Activated T-cell treated with anti-CD3 and anti-CD28 coated beads, Interleukin-2, amount 50 U/mL, for 4 hours (primary cell): ENCODE measurements at places on chromosomes 4 and X. TPM values are rescaled to one million over a fixed set of nuclear protein-coding genes. Genes with fewer than 3 reads are reported as not detected.
A peak's percentile ranks its signal among the peaks of the same experiment; 100 is the strongest.

The SYTL5 gene
- total RNA-seq: not detected

DNA sequence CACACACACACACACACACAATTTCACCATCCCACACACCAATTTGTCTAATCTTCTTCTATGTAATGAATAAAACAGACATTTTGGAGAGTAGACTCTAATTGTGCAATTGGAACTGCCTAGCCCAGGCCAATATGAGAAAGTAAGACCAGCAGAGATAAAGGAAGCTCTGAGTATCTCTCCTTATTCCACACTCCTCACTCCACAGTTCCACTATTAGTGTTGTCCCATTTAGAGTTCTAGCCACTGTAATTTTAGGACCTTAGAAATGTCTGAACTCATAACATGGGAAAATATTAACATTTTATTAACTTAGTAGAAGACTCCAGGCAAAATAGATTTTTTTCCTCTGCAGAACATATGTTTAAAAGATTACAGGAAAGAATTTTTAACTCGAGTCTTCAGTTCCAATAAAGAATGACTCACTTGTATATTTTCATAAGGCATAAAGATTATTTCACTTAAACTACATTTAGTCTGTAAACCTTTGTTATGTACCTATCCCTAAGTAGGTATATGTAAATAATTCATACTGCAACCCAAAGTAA is 297.6 kb upstream of the INTU start:
- DNase-seq: no peak

DNA sequence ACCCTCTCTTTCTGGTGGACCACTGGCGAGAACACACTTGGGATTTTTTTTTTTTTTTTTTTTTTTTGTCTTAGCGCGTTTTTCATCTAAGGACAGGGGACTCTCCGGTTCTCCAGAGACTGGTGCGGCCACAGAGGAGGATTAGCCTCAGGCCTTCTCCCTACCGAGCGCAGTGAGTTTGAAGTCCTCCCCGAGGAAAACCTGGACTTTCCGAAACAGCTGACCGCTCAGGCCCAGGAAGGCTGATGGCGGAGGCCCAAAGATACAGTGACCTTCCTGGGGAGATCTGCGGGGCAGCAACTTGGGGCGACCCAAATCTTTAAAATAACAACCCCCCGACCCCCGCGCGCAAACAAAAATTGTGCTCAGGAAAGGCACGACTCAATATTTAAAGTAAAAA is 9.2 kb downstream of the NKX3-2 start:
- no peak for DNase-seq

DNA sequence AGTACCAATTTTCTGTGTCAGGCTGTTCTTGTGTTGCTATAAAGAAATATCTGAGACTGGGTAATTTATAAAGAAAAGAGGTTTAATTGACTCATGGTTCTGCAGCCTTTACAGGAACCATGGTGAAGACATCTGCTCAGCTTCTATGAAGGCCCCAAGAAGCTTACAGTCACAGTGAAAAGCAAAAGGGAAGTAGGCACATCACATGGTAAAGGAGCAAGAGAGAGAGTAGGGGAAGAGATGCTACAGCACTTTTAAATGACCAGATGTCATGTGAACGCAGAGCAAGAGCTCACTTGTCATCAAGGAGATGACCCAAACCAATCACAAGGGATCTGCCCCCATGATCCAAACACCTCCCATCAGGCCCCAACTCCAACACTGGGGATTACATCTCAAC is 174.3 kb downstream of the ATP10D start:
- no peak for DNase-seq

- no peak for DNase-seq
Measured at GRCh38 chrX:130267956-130268448, 697 bp downstream of the ZNF280C start.

DNA sequence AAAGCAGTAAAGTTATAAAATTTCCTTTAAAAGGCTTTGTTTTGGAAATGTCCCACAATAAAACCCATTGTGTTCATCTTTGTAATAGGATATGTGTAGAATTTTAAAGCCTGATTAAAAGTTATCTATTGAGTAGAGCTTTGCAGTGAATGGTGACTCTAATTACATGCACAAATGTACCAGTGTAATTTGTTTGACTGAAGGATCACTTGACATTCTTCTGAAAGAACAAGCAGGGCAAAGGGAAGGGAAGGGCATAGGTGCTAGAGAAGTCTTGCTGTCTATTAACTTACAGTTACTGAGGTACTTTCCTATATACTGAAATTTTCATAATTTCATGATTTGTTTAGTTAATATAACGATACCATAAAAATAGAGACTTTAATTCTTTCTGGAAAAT is 70.8 kb downstream of the STIM2 start:
- no peak for DNase-seq

- DNase-seq: no peak
Measured at GRCh38 chrX:49761481-49761880, 65.7 kb upstream of the PAGE1 start.

The STARD8 gene
- 0.11 TPM for total RNA-seq

The MAPK10 gene
- total RNA-seq: 0.55 TPM

GRCh38 chr4:76606645-76607265 is 171.7 kb downstream of the SHROOM3 start:
- no peak for DNase-seq

DNA sequence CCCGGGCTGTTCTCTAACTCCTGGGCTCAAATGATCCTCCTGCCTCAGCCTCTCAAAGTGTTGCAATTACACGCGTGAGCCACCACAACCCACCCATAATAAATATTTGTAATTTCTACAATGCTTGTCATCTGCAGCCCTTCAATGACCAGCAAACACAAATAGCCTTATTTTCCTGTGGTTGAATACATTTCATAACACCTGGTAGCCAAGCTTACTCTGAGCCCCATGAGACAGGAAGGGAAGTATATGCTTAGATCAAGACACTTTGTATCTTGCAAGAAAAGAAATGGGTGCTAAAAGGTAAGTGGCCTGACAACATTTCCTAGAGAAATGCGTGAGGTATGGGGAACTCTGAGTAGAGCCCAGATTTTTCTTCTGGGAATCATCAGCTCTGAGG is 56.9 kb upstream of the PDGFRA start:
- DNase-seq: no peak

- DNase-seq: peak; percentile 88
Measured at GRCh38 chr4:38663801-38664705, at the start of gene KLF3. KLF3 (plus strand) TSS chr4:38664199; CDS start chr4:38680626, 16,427 bp downstream.

DNA sequence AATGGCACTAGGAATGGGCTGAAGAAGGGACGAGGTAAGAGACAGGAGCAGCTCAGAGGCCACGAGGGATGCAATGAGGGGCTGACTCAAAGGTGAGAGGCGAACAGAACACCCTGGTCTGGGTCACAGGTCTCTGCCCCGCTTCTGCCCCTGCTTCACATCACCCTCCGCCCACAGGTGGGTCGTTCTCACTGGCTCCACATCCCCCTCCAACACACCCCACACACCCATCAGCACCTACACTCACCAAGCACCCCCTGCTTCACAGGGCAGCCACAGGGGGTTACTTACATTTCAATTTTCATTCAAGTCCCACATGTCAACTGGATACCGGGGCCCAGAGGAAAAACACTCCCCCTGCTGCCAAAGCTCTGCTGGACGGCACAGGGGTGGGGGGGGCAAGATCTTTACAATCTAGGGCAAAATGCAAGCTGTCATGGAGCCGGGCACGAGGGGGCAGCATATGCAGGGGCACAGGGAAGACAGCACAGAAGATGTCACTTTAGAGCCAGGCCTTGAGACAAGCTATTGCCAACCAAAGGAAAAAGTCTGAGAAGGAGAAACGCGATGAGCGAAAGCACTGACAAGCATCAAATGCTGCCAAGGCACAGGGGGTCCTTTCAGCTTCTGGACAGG is 94.0 kb downstream of the AFAP1 start:
- peak; percentile 28 for DNase-seq

- DNase-seq: no peak
Measured at GRCh38 chr4:59374416-59374815, 1825.7 kb upstream of the ADGRL3 start.

DNA sequence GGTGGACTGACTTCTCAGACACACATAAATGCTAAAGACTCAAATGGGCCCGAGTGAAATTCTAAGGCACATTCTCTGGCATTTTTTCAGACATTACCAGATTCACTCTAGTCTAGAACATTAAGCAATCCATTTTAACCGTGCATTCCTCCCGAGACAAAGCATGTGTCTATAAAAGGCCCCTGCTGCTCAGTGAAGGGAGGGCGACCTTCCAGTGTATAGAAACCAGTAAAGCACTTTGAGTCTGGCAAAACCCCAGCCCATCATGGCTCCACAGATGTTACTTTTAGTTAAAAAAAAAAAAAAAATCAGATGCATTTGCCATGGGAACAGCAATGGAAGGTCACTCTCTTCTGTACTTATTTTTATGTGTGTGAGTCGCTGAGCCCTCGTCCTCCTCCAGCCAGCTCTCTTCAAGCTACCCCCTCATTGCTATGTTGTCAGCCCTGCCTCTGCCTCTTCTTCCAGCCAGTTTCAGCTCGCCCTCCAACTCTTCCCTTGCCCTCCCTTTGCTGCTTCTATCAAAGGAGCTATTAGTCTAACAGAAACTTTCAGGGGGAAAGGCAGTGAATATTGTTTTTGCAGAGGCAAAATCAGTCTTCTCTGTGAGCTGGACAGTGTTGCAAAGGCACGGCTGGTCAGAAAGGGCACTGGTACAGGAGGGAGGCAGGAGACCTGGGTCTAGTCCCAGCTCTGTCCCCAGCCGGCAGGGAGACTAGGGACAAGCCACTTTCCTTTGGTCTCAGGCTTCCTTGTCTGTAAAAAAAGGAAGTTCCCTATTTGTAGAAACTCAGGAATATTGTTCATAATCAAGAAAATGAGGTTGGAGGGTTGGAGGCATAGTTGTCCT is 644.2 kb downstream of the ZNF674 start:
- no peak for DNase-seq

GRCh38 chr4:7829652-7830580 is 109.7 kb downstream of the AFAP1 start:
- DNase-seq: no peak

DNA sequence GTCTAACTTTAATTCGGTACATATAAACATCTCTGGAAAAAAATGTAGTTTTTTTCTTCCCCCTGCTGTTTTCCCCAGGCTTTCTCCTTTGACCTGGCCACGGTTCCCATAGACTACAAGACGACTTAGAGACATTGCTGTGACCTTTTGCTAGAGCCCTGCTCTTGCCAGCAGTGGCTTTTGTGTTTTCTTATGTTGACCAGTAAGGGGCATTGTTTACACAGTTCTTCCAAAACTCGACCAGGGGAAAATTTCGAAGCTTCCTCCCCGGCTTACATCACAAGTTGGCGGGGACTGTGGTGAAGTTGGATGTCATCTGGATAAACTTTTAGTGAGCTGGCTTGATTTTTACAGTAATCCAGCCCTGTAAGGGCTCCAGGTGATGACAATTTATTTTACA is 9.3 kb downstream of the CCDC160 start:
- no peak for DNase-seq

DNA sequence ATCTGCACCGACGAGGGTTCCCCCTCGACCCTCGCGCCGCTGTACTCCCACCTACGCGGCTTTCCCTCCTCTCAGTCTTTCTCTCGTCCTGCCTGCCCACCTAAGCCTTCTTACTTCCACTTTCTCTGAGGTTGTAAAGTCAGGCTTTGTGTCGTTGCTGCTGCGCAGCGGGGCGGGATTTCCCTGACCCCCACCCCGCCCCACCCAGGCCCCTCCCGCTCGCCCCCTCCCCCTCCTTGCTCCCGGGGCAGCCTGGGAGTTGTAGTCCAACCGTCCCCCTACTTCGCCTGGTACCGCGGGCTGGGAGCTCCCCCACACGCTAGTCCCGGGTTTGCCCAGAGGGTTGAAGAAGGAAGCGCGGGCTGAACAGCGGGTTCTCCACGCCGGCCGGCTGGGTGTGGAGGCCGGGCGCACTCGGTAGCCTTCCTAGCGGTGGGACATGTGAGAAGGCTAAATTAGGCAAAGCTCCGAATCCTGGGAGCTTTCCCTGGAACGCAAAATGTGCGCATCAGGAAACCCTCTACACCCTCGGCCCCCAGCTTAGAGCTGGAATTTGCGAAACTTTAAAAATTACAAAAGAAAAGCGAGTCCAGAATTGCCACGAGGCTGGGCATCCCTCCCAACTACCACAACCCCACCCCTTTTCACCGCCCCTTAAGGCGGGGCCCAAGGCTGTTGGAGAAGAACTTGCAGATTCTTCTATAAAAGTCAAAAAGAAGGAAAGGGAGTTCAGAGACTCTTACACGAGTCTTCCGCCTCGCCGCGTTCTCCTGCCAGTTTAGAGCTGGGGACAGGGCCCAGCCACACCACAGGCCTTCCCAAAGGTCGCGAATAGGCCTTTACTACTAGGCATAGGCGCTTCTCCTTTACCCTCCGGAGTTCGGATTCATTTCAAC is at the start of gene ATP11C:
Gene ATP11C (minus strand): TSS at position 153 of the 896 bp plus-strand sequence. CDS start 1,011 bp downstream, outside the sequence.
- peak; percentile 79 for DNase-seq

- no peak for DNase-seq
Measured at GRCh38 chr4:25076625-25077398, 46.1 kb upstream of the LGI2 start.

DNA sequence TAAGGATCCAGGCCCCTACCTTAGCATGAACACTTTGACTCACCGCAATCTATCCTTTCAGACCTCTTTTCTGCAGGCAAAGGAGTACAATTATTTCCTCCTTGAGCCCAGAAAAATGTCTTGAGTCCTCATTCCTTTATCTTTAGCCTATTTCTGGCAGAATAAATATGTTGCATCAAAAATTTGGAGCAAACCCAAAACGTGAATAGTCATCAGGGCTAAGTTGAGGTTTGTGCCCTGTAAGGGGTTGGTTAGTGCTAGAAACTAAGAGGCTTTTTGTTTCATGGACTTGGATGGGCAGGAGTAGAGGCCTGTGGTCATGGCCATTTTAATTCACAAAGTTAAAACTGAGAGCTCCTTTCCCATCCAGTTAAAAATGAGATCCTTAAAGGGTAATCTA is 460.3 kb downstream of the GBA3 start:
- DNase-seq: no peak

The USP26 gene
- total RNA-seq: not detected

The MID2 gene
- 16.4 TPM for total RNA-seq

The DKK2 gene
- not detected for total RNA-seq

DNA sequence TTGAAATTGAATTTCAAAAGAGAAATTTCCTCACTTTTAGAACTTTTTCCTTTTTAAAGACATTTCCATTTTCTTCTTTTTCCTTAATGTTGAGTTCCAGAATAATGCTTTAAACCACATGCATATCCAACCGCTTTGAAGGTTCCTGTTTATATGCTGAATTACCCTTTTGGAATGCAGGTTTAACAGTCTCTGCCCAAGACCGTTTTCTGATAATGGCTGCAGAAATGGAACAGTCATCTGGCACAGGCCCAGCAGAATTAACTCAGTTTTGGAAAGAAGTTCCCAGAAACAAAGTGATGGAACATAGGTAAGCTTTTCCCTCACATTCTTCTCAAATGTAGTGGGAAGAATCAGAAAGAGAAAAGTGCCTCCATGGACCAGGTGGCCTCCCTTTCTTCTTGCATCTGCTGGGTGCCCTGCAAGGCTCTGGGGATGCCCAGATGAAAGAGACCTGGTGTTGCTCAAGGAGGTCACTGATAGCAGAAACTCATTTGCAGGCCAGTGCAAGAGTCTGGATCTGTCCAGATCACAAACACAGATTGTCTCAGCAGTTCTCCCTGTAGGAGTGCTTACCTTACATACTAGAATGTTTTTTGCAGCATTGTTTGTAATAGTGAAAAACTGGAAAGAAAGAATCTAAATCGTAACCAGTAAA is 42.9 kb downstream of the MOSPD2 start:
- DNase-seq: no peak
